ENCODE measurements at places on chromosomes 7 and 10.

- DNase-seq: peak; percentile 72
Observed at GRCh38 chr7:46257761-46258448, 336.8 kb upstream of the IGFBP3 start.

GRCh38 chr7:55304018-55304762 is 60.9 kb upstream of the LANCL2 start:
- DNase-seq: no peak

DNA sequence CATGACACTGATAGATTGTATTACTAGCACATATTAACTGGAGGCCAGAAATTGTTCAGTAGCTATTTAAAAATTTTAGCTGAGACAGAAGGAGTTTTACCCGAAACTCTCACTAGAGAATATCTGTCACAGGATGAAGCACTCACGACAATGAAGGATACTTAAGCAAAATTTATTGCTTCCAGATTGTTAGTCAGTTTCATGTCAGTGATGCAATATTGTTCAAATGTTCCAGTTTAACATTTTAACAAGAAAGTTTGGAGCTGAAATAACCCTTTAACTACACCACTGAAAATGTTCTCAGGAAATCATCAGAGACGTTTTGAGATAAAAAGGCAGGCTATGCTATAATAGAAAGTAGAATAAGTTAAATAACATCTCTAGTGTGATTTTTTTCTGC is 15.0 kb upstream of the CADPS2 start:
- DNase-seq: no peak

DNA sequence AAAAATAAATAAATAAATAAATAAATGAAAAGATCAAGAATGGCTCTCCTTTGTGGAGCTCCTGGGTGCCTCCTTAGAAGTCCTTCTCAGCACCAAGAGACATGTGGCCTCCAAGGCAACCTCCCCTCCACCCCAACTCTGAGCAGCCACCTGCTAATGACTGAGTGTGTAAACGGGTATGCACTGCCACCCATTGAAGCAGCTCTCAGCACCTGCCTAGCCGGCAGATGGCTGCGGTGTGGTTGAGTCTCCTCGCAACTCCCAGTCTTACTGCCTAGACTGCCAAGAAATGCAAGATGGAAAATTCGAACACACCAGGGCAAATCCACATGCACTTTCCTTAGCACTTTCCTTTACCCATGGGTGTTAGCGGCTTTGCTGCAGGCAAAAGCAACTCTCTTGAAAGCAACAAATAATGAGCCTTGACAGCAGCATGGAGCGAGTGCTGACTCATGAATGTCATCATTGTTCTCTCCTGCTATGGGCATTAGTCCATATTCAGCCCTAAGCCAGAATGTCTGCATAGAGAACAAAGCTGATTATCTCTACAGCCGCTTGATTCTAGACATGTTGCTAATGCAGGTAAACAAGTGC is 913.9 kb upstream of the AUTS2 start:
- no peak for DNase-seq

DNA sequence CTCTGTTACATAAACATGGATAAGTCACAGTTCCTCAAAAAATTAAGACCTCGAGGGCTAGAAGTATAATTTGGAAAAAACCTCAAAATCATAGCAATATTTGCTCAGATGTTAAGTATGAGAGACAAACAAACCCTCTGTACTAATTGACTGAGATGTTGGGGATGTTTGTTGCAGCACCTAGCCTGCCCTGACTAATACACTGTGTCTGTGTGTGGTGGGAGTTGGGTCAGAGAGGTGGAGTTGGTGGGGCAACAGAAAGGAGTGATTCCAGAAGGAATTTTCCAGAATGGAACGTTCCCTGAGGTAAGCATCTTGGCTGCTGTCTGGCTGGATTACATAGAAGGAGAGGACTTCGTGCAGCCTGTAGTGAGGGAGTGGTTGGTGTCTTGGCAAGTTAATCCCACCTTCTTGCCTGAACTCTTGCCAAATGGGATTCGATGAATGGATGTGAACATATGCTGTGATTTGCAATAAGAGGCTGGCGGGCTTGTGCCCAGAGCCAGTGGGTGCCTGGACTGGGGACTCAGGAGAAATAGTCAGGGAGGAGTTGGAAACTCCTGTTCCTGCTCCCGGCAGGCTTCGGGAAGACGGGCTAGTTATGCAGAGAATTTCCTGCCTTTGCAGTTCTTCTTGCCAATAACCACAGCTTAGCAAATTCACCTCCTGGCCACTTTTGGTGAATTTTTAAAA is 9.3 kb upstream of the FAM180A start:
- no peak for DNase-seq

GRCh38 chr10:30106987-30107386 is 47.6 kb upstream of the JCAD start:
- no peak for DNase-seq

- no peak for DNase-seq
Observed at GRCh38 chr7:151903249-151904032, 26.5 kb upstream of the PRKAG2 start.

DNA sequence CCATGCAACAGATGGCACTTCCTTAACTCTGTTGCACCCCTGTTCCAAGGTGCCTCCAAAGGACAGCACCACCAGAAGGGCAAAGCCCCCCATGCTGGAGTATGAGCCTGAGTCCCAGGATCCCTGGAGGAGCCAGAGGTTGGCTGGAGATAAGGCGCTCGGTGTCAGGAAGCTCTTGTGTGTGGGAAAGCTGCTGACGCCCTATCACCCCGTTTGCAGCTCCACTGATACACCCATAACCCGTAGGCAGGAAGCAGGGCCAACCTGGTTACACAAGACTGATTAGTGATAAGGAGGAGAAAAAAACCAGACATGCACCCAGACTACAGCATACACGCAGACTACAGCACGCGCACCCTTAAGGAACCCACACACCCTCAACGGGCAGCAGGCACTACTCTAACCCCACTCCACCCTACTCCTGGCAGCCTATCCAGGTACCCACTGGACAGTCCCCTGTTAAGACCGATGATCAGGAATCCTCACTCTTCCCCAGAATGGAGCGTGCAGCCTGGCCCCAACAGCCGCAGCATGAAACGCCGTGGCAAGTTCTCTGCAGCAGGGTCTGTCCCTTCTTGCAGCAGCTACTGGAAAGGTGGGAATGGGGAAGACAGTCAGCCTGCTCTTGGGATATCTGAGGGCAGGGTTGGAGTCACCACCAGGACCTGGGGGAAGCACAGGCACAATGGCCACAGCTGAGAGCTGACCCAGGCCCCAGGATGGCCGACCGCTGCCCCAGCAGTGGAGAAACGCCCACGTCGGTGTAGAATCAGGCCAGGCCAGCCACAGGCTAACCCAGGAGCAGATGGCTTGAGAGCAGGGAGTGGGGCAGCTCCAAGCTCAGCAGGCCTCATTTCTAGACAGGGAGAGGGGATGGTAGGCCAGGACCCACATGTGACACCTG is 38.3 kb upstream of the TUBB8 start:
- DNase-seq: no peak
